ENCODE measurements at places on chromosomes 11 and 22.

DNA sequence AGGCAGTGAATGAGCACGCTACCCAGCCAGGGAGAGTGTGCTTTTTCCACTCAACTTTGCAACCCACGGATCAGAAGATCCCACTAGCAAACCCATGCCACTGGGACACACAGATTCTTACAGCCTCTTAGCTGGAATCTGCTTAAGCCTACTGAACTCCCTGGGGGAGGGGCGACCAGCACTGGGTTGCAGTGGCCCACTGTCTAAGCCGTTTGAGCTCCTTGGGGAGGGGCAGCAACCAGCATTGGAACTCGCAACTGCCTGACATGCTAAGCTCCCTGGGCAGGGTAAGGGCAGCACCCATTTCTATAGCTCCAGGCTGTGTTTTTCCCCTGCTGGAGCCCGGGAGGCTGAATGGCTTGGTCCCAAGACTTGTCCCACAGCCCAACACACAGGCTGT lies 99.6 kb downstream of the FAM168A start:
- no peak for DNase-seq

GRCh38 chr11:104588446-104588845 lies 309.8 kb downstream of the CASP12 start:
- DNase-seq = no peak

DNA sequence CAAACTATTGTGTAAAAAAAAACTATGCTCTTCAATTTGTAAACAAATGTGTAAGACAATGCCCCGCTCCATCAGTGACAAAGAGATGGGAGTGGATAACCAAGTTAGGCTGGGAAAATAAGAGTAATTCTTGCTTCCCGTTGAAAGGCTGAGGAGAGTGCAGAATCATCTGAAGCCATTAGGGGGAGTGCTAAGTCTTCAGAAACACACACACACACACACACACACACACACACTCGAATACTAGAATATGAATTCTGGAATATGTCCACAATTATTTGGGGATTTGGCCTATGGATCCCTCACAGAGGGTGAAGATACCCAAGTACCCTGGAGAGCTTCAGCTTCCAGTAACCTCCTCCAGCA lies 27.8 kb upstream of the ROBO3 start:
- DNase-seq = no peak

- no peak for DNase-seq
Observed at GRCh38 chr11:122922893-122923292, 40.3 kb downstream of the JHY start.

DNA sequence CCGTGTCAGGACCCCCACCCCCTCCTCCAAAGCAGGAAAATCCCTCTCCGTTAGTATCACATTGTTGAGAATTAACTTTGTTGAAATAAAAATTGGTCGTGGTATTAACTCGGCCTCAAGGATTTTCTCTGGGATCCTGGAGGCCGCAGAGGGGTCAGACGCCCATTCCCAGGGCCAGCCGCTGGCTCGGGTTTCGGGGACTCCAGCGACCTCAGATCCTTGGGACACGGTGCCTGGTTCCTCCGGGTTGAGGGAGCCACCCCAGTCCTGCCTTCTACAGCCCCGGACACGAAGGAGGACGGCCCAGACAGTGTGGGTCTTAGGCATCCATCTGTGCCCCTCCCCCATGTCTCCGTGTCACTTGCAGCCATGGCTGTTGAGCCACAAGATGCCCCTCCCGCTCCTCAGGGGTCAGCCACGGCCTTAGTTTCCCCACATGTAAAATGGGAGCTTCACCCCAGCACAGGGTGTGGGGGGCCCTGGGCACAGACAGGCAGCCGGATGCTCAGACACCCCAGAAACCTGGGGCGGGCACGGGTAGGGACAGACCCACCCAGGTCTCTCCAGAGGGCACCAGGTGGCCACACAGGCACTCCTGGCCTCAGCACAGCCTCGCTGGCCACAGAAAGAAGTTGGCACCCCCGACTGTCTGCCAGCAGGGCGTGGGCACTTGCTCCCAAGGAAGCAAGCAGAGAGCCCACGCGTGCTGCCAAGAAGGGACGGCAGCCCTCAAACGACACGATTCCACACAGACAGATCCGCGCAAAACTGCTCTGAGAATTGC lies 15.5 kb downstream of the GP1BB start:
- DNase-seq = no peak

- no peak for DNase-seq
Observed at GRCh38 chr11:70716216-70716615, 317.9 kb downstream of the CTTN start.

Data from occipital lobe (tissue), 3 donors.